ENCODE measurements at places on chromosomes 13 and 19.

GRCh38 chr13:87052731-87053130 lies 618.4 kb upstream of the SLITRK5 start:
- DNase-seq, result no peak

- no peak for DNase-seq
Measured at GRCh38 chr13:60137911-60138560, 25.7 kb downstream of the DIAPH3 start.

DNA sequence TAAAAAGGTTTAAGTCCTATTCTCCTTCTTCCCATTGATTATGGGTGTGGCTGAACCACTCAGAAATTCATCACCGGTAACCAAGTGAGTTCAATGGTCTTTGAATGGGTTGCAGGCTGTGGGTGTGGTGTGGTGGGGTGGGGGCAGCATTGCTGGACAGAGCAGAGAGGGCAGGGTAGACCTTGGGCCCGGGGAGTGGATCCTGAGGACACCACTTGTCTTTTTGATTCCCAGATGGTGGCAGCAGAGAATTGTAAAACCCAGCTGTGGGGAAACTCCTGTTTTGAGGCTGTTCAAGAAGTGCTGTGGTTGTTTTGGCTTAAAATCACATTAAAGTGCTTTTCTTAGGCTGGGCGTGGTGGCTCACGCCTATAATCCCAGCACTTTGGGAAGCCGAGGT lies 45.8 kb upstream of the RGCC start:
- DNase-seq, result peak; percentile 23

DNA sequence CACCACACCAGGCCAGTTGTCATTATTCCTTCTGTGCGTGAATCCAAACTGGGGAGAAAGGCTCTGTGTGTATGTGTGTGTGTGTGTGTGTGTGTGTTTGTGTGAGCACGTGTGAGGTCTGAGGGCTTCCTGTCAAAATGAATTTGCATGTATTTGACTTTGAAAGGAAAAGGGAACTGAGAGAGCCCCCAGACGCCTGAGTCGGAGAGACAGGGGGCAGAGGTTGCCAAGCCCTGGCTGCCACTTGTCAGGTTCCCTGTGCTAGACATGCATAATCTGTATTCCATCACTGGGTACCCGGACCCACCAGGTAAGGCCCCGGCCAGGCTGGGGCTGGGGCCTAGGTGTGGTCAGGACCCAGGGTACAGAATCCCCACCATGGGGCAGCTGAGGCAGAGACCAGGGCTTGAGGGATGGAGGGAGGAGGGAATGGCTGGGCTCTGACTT lies at the start of gene CLEC17A:
Gene CLEC17A, plus strand, starts transcription at position 191 of the 447 bp plus-strand sequence. Its CDS starts 77 bp downstream, at position 268.
- DNase-seq, result no peak

DNA sequence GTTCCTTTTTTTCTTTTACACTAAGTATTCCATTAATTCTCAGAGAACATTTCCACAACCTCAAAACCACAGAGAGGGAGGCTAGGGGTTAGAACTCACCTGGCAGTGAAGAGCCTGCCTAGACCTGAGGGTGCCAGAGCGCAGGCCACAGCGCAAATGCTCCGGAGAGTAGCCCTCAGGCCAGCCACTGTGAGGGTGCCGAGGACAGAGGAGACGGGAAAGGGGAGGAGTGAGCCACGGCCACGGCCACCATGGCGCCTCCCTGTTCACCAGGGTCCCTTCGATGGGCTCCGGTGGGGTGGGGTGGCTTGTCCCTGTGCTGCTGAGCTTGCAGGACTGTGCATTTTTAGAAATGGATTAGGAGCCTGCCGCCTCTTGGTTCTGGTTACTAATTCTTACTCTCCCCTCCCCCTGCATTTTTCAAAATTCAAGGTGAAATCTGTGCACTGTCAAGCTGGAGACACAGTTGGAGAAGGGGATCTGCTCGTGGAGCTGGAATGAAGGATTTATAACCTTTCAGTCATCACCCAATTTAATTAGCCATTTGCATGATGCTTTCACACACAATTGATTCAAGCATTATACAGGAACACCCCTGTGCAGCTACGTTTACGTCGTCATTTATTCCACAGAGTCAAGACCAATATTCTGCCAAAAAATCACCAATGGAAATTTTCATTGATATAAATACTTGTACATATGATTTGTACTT lies 58.8 kb downstream of the GGACT start:
- DNase-seq, result no peak

GRCh38 chr13:23695711-23696464 lies 125.7 kb downstream of the TNFRSF19 start:
- no peak for DNase-seq
